ENCODE measurements at places on chromosomes 3 and 15.

GRCh38 chr3:168427156-168427555 is 331.4 kb upstream of the GOLIM4 start:
- no peak for DNase-seq

- no peak for DNase-seq
Measured at GRCh38 chr15:87634361-87634760, 622.2 kb downstream of the NTRK3 start.

GRCh38 chr3:56064684-56065083 is 403.6 kb downstream of the ERC2 start:
- no peak for DNase-seq

DNA sequence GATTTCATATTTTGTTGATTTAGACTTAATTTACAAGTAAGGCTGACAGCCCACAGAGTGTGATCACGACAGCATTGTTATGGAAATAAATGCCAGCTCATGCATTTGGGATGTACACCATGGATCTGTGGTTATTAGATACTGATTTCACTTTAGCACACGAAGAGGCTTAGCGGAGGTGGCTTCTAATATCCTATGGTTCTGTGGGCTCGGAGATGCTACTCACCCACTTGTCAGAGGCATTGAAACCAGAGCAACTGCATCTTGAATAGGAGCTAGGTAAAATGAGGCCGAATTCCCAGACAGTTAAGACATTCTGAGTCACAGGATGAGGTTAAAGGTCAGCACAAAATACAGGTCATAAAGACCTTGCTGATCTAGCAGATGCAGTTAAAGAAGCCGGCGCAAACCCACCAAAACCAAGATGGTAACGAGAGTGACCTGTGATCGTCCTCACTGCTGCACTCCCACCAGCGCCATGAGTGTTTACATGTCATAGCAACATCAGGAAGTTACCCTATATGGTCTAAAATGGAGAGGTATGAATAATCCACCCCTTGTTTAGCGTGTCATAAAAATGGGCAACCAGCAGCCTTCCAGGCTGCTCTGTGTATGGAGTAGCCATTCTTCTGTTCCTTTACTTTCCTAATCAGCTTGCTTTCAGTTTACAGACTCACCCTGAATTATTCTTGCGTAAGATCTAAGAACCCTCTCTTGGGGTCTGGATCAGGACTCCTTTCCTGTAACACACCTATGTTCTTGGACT is 117.5 kb downstream of the PGPEP1L start:
- no peak for DNase-seq

- peak; percentile 59 for DNase-seq
Measured at GRCh38 chr15:65952391-65953053, 83.2 kb downstream of the RAB11A start.

- DNase-seq, result no peak
Measured at GRCh38 chr3:129560911-129561594, 18.1 kb downstream of the H1-8 start.

GRCh38 chr3:126530171-126531050 is 6.5 kb downstream of the CHST13 start:
- no peak for DNase-seq

DNA sequence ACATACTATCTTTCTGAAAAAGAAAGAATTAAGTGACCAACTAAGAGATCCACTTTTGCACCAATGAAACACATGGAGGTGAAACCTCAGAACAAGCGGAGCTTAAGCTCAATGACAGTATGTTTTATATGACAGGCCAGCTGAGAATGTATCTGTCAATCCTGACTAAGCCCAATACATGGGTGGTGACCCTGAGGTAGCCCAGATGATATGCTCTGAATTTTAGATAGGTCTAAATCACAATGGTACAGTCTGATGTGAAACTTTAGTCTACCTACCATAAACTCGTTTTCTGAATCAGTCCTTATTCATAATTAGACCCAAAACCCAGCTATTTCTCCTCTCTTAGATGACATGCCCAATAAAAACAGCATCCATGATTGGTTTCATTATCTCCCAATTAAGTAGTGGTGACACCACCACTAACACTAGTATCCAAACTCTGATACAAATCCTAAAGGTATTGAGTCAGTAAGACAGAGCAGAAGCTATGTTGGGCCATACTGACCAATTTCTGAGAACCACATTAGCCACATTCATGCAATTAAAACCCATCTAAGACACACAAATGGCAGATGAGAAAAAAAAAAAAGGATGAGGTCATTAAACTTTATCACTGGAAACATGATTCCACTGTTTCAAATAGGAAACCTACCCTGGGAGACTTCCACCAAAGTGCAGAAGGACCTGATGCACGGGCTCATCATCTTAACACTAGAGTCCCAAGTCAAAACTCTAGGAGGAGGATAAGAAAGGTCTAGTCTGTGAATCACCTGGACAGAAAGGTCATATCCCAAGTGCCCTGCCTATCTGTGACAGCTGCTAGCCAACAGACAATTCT is 20.6 kb downstream of the CMTM6 start:
- DNase-seq, result no peak

GRCh38 chr3:67329358-67329757 is 325.1 kb downstream of the SUCLG2 start:
- no peak for DNase-seq

DNA sequence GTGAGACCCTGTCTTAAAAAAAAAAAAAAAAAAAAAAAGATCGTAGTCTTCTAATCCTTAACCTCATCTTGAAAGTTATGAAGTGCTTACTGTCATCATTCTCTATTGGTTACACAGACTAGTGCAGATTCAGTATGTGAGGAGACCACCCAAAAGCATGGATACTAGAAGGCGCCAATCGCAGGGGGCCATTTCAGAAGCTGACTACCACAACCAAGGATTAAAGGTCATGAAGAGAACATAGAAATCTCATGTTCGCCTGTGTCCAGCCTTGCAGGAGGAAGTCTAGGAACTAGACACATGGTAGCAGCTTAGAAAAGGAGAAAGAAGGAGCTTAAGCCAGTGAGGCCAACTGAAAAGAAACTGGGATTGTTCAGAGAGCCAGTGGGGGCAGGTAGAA is 207.8 kb downstream of the THSD4 start:
- DNase-seq, result no peak

Data from HuH-7.5 (cell line).